ENCODE measurements at places on chromosomes 2 and 18.
A peak's percentile ranks its signal among the peaks of the same experiment; 100 is the strongest.

DNA sequence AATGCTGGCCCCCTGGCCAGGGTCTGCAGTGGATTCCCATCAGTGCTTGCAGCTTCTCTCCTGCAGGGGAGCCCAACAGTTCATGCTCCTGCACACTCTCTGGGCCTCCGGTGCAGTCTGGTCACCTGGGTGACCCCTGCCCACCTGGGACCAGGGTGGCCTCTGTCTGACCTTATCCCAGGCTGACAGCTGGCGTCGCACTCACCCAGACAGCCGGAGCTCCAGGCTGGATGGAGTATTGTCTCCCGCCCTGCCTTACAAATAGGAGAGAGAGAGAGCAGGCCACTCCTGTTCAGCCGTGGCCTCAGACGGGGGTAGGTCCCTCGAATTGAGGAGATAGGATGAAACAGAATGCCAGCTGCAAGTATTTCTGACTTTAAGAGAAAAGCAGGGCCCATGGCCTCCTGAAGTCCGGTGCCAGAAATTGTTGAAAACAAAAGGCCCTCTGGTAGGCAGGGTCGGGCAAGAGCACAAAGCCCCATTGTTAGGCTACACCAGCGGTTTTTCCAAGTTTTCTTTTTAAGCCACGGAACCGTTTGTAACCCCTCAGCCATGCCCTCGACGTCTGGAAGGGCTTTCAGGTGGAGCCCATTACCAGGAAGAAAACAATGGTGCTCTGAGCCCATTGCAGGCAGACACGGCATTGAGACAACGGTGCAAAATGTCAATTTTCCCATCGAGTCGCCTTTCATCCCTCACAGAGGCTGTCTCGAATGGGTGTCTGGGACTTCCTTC is 258.4 kb downstream of the BCL11A start:
- no peaks in the 10 kb centered on the region for H3K4me1 ChIP-seq
- no peaks in the 10 kb centered on the region for H3K36me3 ChIP-seq
- DNase-seq: no peak
- H3K27me3 ChIP-seq: no peaks in the 10 kb centered on the region
- H3K27ac ChIP-seq: peak overlapping the region; percentile 68

GRCh38 chr2:15595936-15596335 is 4.3 kb downstream of the DDX1 start:
- peaks cover 9% of the 10 kb centered on the region for H3K36me3 ChIP-seq
- H3K4me3 ChIP-seq: no peak overlapping the region
- peaks cover 3% of the 10 kb centered on the region for H3K4me1 ChIP-seq
- H3K27me3 ChIP-seq: no peaks in the 10 kb centered on the region
- H3K27ac ChIP-seq: no peak overlapping the region
- DNase-seq: no peak

DNA sequence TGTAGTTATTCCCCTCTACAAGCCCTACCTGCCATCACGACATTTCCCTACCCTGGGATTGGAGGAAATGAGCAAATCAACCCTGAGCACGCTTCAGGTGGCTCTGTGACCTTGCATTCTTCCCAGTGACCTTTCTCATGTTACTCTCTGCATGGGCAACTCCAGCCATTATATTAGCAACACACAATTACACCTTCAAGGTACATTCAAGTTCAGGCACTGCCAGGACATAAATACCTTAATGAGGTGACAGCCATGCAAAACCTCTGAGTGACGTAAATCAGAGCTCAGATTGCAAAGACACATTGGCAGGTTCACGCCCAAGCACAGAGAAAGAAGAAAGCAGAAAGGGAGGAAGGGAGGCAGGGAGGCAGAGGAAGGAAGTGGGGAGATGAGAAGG is 68.7 kb upstream of the ALK start:
- DNase-seq: no peak
- no peak overlapping the region for H3K27ac ChIP-seq
- H3K4me3 ChIP-seq: no peak overlapping the region
- H3K36me3 ChIP-seq: no peaks in the 10 kb centered on the region

GRCh38 chr18:9919564-9920232 is 5.9 kb downstream of the VAPA start:
- DNase-seq: no peak
- no peaks in the 10 kb centered on the region for H3K27me3 ChIP-seq
- no peak overlapping the region for H3K4me3 ChIP-seq
- no peak overlapping the region for H3K27ac ChIP-seq
- H3K4me1 ChIP-seq: peaks cover 20% of the 10 kb centered on the region

DNA sequence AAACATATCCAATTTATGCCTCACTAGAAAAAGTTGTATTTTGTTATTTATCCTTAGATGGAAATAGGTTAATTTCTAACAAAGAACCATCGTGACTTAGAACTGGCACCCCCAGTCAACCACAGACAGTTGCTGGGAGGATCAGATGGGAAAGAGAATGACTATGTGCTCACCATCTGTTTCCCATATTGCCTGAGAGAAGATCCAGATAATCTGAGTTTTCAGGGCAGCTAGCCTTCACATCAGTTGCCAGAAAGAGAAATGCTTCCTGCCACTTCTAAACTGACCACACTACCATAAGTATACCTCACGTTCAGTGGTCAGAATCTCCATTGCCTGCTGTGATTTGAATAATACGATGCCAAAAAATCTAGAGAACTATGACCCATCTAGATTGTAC is 28.4 kb upstream of the NEB start:
- no peak for DNase-seq
- no peaks in the 10 kb centered on the region for H3K36me3 ChIP-seq
- no peak overlapping the region for H3K27ac ChIP-seq
- no peak overlapping the region for H3K4me3 ChIP-seq
- no peaks in the 10 kb centered on the region for H3K4me1 ChIP-seq
- no peaks in the 10 kb centered on the region for H3K27me3 ChIP-seq

- DNase-seq: no peak
- peaks cover 24% of the 10 kb centered on the region for H3K4me1 ChIP-seq
- peak overlapping the region; percentile 94 for H3K27ac ChIP-seq
- H3K36me3 ChIP-seq: no peaks in the 10 kb centered on the region
These were observed 113.2 kb downstream of the B3GNT2 start for GRCh38 chr2:62309081-62309464.

- no peak overlapping the region for H3K4me3 ChIP-seq
- no peaks in the 10 kb centered on the region for H3K36me3 ChIP-seq
These were observed 49.5 kb upstream of the PLEKHM3 start for GRCh38 chr2:208074610-208075356.

DNA sequence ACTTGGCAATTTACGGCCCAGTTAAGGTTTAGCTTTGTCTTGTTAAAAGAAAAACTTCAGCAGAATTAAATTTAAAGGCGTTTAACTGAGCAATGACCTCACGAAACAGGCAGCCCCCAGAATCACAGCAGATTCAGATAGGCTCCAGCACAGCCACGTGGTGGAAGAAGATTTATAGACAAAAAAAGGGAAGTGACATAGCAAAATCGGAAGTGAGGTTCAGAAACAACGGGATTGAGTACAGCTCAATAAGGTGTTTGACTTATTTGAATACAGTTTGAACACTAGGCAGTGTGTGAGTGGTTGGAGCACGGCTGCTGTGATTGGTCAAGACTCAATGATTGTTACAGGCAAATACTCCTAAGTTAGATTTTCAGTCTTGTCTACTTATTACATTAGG is 79.8 kb downstream of the MOGAT1 start:
- H3K27ac ChIP-seq: no peak overlapping the region
- no peaks in the 10 kb centered on the region for H3K36me3 ChIP-seq
- H3K27me3 ChIP-seq: no peaks in the 10 kb centered on the region
- H3K4me1 ChIP-seq: no peaks in the 10 kb centered on the region
- no peak for DNase-seq

DNA sequence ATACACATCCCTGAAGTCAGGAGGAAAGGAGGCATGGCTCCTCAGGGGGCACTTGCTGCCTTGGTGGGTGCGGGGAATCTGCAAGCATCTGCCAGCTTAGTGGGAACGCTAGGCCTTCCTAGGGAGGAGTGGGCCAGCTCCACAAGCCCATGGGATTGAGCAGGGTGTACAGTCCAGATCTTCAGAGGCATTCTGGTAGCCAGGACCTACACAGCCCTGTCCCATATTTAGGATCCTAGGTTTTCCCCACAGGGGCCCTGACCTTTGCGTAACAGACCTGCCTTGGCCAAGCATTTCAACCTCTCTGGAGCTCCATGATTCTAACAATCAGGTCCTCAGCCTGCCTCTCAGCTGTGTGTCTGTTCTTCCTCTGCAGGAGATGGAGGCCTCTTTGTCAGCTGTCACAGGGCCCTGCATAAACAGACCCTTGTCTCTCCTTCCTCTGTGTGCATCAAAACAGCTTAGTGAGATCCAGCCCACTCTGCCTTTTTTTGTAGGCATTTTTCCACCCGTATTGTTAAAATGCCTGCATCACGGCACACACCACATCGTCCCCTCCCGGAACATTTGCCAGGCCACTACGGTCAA is 140.2 kb upstream of the NDUFV2 start:
- H3K4me3 ChIP-seq: no peak overlapping the region
- H3K27ac ChIP-seq: no peak overlapping the region
- H3K27me3 ChIP-seq: no peaks in the 10 kb centered on the region
- no peak for DNase-seq

GRCh38 chr2:207296265-207296948 is 130.7 kb upstream of the KLF7 start:
- no peak overlapping the region for H3K27ac ChIP-seq
- no peaks in the 10 kb centered on the region for H3K4me1 ChIP-seq
- no peaks in the 10 kb centered on the region for H3K27me3 ChIP-seq
- H3K36me3 ChIP-seq: no peaks in the 10 kb centered on the region
- DNase-seq: no peak

- H3K27ac ChIP-seq: peak within 1 kb of the TSS; percentile 95
- DNase-seq: no peak
- no peaks in the 10 kb centered on the region for H3K36me3 ChIP-seq
- H3K4me3 ChIP-seq: peak within 1 kb of the TSS; percentile 81
- H3K4me1 ChIP-seq: no peaks in the 10 kb centered on the region
These were observed at the start of gene SPIRE1 for GRCh38 chr18:12657684-12658425. SPIRE1 (minus strand) TSS chr18:12658107; CDS start chr18:12657866, 241 bp downstream.

DNA sequence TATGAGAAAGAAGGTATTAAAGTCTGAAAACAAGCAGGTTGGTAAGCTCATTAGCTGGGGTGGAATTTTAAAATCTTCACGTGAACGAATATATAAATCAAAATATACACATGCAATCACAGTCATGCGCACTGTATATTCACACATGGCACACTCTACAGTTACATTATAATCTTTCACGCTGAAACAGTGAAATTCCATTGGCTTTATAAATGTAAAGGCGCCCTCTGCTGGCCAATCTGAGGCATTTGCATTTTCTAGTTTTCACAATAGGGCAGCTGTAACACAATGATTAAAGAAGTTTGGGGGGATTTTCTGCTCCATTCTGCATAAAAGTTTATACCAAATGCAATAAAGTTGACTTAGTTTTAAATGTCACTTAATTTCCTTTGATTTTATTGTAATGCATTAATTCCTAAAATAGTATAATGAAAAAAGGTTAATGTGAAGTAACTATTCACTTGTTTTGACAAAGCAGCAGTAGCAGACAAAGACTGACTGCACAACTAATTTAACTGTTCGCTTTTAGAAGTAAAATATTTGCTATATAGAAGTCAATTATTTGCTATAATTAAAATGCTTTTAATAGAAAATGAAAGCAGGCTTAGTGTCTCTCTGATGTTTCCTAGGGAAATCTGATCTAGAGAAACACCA is 17.2 kb downstream of the IFIH1 start:
- H3K4me1 ChIP-seq: no peaks in the 10 kb centered on the region
- no peak overlapping the region for H3K4me3 ChIP-seq
- no peak for DNase-seq

DNA sequence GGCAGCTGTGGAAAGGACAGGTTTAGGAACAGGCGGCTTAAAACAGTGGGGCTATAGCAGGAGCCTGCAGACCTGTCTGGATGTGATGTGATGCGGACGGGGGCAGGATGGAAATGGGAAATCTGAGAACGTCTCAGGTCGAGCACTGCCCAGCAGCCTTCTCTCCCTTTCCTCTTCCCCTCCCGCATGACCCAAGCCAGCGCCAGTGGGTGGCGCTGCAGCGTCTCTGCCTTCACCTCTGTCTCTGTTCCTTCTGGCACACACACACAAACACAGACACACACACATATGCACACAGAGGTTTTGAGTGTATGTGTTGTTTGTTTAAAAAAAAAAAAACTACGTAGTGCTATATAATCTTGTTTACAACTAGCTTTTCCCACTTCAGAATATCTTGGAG is 82.0 kb upstream of the SLC66A3 start:
- H3K36me3 ChIP-seq: no peaks in the 10 kb centered on the region
- H3K27me3 ChIP-seq: no peaks in the 10 kb centered on the region
- no peaks in the 10 kb centered on the region for H3K4me1 ChIP-seq
- no peak for DNase-seq
- no peak overlapping the region for H3K27ac ChIP-seq

DNA sequence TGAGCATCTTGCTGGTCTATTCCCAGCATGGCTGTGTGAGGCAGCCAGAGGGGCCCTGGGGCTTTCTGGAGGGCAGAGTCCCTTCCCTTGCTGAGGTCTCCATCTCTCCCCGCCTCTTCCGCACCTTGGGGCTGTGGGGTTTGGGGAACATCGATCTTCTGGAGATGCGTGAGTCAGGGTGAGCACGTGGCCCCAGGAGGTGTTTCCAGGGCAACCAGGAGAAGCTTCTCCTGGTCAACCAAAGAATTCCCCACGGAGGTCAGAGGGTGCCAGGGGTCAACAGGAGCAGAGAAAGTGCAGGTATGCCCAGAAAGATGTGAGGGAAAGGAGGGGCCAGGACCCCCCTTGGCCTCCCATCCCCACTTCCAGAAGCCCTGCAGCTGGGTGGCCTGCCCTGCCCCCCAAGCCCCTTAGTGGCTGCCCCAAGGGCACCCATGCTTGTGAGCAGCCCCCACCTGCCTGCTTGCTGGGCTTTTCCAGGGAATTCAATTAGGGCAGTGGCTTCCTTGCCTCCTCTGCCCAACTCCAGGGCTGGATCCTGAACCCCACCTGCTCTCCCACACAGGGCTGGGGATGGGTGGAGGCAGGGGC is 2.8 kb upstream of the PROM2 start:
- H3K27me3 ChIP-seq: no peaks in the 10 kb centered on the region
- H3K36me3 ChIP-seq: no peaks in the 10 kb centered on the region
- peaks cover 1% of the 10 kb centered on the region for H3K4me1 ChIP-seq
- DNase-seq: peak; percentile 11
- no peak overlapping the region for H3K4me3 ChIP-seq
- no peak overlapping the region for H3K27ac ChIP-seq

DNA sequence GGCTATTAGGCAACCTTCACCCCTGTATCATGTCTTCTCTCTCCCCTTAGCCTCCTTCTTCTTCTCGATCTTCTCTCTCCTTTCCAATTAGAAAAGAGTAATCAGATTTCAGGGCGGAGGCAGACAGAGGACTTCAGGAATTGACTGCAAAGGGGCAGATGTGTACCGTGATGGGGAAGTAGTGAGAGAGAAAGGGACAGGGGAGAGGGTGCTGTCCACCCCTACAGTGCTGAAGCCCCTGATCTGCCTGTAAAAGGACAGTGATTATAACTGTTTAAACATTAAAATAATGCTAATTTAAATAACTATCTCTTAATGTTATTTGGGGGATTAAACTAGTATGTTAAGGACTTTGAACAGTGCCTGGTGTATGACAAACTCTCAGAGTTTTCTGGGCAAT is 178.5 kb downstream of the ACTR3 start:
- no peak overlapping the region for H3K27ac ChIP-seq
- H3K27me3 ChIP-seq: peaks cover 13% of the 10 kb centered on the region
- DNase-seq: no peak
- H3K36me3 ChIP-seq: no peaks in the 10 kb centered on the region

GRCh38 chr2:56132138-56132537 is 51.7 kb upstream of the CCDC85A start:
- DNase-seq: no peak
- H3K4me3 ChIP-seq: no peak overlapping the region
- H3K4me1 ChIP-seq: no peaks in the 10 kb centered on the region

GRCh38 chr18:65990174-65990690 is 239.4 kb downstream of the CDH7 start:
- DNase-seq: no peak
- no peaks in the 10 kb centered on the region for H3K4me1 ChIP-seq
- no peaks in the 10 kb centered on the region for H3K27me3 ChIP-seq
- no peak overlapping the region for H3K27ac ChIP-seq
- H3K4me3 ChIP-seq: no peak overlapping the region

Data from breast epithelium (tissue), 4 donors.